ENCODE measurements at places on chromosomes 4 and X.

DNA sequence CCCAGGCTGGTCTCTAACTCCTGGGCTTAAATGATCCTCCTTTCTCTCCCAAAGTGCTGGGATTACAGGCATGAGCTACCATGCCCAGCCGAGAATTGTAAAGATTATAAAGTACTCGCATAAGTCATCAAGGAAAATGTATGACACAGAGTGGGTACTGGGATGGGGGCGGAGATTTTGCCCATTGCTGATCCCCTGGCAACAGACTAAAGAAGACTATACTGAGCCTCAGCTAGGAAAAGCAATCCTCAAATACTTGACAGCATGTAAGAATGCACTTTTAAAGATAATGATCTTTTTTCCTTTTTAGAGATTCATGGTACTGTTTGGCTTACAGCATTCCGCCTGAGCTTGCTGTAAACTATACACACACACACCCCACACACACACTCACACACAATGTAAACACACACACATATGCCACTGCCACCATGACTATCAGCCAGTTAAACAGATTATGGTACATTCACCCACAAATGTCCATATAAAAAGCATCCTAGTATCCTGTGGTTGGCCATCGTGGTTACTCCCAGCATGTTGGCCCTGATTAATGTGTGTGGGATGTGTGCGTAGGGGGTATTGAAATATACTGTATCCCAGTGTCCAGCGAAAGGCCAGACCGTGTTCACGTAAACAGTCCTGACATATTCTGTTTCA, 113.0 kb downstream of the AMELX start:
- H3K27me3 ChIP-seq, result no peaks in the 10 kb centered on the region
- H3K4me1 ChIP-seq, result no peaks in the 10 kb centered on the region
- no peaks in the 10 kb centered on the region for H3K36me3 ChIP-seq
- no peak overlapping the region for H3K4me3 ChIP-seq
- no peak for DNase-seq

GRCh38 chr4:6120361-6120760, 80.0 kb downstream of the JAKMIP1 start:
- H3K27ac ChIP-seq, result no peak overlapping the region
- H3K4me1 ChIP-seq, result no peaks in the 10 kb centered on the region
- no peaks in the 10 kb centered on the region for H3K27me3 ChIP-seq
- no peak for DNase-seq
- H3K36me3 ChIP-seq, result no peaks in the 10 kb centered on the region

DNA sequence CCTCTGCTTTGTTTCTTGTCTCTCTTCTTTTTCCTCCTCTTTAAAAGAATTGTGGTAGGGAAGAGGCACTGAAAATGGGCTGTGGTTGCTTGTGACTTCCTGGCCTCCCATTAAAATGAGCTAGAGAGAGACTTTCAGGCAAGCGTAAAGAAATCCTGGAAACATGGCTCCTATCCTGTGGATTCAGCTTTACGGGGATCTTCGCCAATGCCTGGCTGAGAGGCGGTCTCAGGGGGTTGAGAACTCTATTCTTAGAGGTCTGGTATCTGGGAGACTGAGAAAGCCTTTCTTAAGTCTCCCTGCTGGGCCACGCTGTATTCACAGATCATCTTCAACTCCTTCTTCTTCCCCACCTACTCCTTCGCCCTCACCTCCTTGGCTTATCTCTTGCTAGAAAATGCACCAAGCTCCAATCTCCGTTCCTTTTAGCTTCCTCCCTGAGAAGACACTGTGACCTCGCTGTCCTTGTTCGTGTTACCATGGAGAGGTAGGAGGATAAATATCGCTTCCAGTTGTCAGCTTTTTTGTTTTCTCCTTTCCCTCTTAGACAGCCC, 542 bp upstream of the KLF8 start:
- H3K27ac ChIP-seq, result peak overlapping the region; percentile 82
- H3K4me3 ChIP-seq, result peak overlapping the region; percentile 61
- no peaks in the 10 kb centered on the region for H3K4me1 ChIP-seq
- H3K27me3 ChIP-seq, result no peaks in the 10 kb centered on the region
- H3K36me3 ChIP-seq, result no peaks in the 10 kb centered on the region

GRCh38 chr4:135244696-135245095, 1043.1 kb upstream of the PABPC4L start:
- no peaks in the 10 kb centered on the region for H3K4me1 ChIP-seq
- no peaks in the 10 kb centered on the region for H3K27me3 ChIP-seq
- H3K4me3 ChIP-seq, result no peak overlapping the region
- DNase-seq, result no peak
- H3K27ac ChIP-seq, result no peak overlapping the region

All from ascending aorta (tissue), 2 donors.